ENCODE measurements at places on chromosomes 2 and 18. TPM values are rescaled to one million over a fixed set of nuclear protein-coding genes. Genes with fewer than 3 reads are reported as not detected.

Gene TMEM163
- 0.33 TPM for total RNA-seq

Gene CABLES1
- total RNA-seq: 4.0 TPM

- H3K4me3 ChIP-seq: no peak overlapping the region
- no peaks in the 10 kb centered on the region for H3K27me3 ChIP-seq
- DNase-seq: no peak
- H3K27ac ChIP-seq: no peak overlapping the region
- no peaks in the 10 kb centered on the region for H3K36me3 ChIP-seq
- no peaks in the 10 kb centered on the region for H3K4me1 ChIP-seq
Observed at GRCh38 chr2:114108824-114109416, 219.0 kb downstream of the ACTR3 start.

Gene RAB6C
- not detected for total RNA-seq

GRCh38 chr2:143716522-143716921 is 587.3 kb downstream of the ARHGAP15 start:
- H3K27me3 ChIP-seq: no peaks in the 10 kb centered on the region
- no peaks in the 10 kb centered on the region for H3K36me3 ChIP-seq
- no peak overlapping the region for H3K27ac ChIP-seq
- DNase-seq: no peak
- H3K4me1 ChIP-seq: no peaks in the 10 kb centered on the region
- no peak overlapping the region for H3K4me3 ChIP-seq

Gene HOXD13
- total RNA-seq: not detected

Gene NT5DC4
- total RNA-seq: not detected

DNA sequence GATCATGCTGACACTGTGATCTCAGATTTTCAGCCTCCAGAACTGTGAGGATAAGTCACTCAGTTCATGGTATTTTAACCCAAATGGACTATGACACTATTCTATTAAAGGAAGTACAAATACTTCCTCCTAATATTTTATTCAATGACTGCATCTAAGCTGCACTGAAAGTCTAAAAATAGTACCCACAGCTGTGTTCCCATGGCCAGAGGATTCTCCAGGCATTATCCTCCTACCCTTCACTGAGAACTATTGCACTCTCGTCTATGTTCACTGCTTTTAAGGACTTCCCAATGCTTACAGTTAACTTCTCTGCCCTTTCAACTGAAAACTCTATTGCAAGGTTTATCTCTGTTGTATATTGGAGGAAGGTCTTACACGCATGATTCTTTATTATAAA is 15.2 kb downstream of the LRATD1 start:
- no peaks in the 10 kb centered on the region for H3K36me3 ChIP-seq
- no peaks in the 10 kb centered on the region for H3K4me1 ChIP-seq
- no peaks in the 10 kb centered on the region for H3K27me3 ChIP-seq
- no peak for DNase-seq

Gene ITGB6
- not detected for total RNA-seq

GRCh38 chr2:175955136-175955535 is 46.9 kb downstream of the LNPK start:
- no peaks in the 10 kb centered on the region for H3K4me1 ChIP-seq
- H3K36me3 ChIP-seq: no peaks in the 10 kb centered on the region
- no peak overlapping the region for H3K4me3 ChIP-seq
- H3K27me3 ChIP-seq: no peaks in the 10 kb centered on the region
- no peak for DNase-seq

DNA sequence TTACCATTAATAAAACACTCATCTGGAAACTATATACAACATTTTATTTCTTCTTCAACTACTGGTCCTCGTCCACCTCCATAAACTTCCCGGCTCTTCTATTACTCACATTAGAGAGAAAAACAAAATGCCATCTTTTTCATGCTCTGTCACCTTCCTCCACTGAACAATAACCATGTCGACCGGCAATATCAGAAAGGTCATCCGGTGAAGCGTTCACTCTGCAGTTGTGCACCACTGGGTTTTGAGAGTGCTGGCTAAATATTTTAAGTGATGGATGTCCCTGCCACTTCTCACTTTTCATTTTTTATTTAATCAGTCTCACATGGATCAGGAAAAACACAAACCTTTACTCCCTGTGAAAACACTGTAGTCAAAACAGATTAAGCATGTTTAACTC is 48.2 kb downstream of the SPP2 start:
- no peaks in the 10 kb centered on the region for H3K27me3 ChIP-seq
- no peak overlapping the region for H3K4me3 ChIP-seq
- H3K36me3 ChIP-seq: no peaks in the 10 kb centered on the region
- H3K27ac ChIP-seq: no peak overlapping the region

Gene UGT1A1
- total RNA-seq: not detected

DNA sequence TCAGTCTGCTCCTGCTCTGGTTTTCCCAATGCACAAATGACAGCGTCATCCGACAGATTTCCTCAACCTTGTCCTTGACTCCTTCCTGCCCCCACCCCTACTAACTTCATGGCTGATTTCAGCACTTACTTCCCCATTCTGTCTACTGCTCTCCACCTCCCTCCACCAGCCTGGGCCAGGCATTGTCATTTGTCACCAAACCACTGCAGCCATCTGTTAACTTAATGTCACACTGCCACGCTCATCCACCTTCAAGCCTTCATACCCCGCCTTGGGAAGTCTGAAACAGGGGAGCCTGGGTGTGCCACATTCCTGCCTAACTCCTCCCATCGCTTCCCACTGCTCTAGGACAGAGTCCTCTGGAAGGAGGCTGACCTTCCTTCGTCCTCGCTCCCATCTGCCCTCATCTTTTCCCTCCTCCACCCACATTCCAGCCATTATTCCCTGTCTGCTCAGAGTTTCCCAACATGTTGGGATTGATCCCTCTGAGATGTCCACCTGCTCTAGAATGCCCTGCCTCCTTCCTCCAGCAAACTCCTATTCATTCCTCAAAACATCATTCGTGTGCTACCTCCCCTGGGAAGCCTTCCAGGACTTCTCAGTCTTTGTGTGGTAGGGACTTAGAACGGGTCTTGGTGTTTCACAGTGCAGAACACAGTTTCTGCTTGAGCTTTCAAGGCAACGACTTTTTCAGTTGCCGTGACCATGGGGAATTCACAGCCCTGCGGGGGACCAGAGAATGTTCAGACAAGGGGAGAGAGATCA is 42.2 kb upstream of the SMAD7 start:
- no peak overlapping the region for H3K27ac ChIP-seq
- no peak for DNase-seq
- no peak overlapping the region for H3K4me3 ChIP-seq
- H3K36me3 ChIP-seq: no peaks in the 10 kb centered on the region
- H3K4me1 ChIP-seq: peaks cover 5% of the 10 kb centered on the region

Gene KIAA2012
- total RNA-seq: 0.50 TPM

All from liver (tissue), 10 donors.